Tongue (tissue), 3 donors: ENCODE measurements at places on chromosomes 7 and 10.

DNA sequence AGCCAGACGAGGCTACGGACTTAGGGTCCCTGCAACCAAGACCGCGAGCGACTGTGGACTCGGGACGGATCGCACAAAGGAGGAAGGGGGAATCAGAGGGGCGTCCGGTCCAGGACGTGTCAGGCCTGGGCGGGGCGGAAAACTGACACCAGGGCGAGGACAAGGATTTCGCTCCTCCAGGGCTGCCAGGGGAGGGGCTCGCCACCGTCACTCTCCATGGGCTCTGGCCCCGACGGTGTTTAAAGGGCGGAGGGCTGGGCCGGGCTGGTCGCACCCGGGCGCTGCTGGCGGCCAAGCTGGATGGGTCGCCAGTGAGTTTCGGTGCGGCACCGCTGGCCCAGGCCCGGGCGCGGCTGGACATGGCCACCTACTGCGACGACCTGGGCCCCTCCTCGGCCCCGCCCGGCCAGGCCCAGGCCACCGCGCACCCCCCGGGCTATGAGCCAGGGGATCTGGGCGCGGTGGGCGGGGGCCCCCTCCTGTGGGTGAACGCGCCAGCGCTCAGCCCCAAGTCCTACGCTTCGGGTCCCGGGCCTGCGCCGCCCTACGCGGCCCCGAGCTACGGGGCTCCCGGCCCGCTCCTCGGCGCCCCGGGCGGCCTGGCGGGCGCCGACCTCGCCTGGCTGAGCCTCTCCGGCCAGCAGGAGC is at the start of gene FOXI2:
Gene FOXI2, plus strand, starts transcription at position 271 of the 648 bp plus-strand sequence. Its CDS starts 89 bp downstream, at position 360.
- peak; percentile 36 for DNase-seq

GRCh38 chr10:75404815-75405597 is 3.4 kb upstream of the ZNF503 start:
- DNase-seq, result peak; percentile 65

GRCh38 chr10:104406715-104407650 is 53.4 kb downstream of the CFAP58 start:
- peak; percentile 64 for DNase-seq

DNA sequence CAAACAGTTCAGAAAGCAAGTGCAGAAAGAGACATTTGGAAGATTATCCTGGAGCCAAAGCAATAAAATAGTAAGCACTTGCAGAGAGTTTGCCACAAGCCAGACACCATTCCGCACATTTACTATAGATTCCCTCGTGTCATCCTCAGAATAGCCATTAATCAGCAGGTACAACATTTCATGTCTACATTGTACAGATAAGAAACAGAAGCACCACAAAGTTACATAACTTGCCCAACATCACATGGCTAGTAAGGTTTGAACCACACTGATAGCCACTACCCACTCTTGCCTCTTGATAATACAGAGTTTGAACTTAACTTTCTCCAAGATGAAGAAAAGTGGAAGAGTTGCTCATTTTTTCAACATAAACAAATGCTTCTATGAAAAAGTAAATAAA is 40.6 kb upstream of the GHITM start:
- no peak for DNase-seq

GRCh38 chr7:133556553-133556952 is 303.7 kb downstream of the EXOC4 start:
- DNase-seq, result no peak

GRCh38 chr10:3568983-3569382 is 216.0 kb downstream of the KLF6 start:
- DNase-seq, result no peak

DNA sequence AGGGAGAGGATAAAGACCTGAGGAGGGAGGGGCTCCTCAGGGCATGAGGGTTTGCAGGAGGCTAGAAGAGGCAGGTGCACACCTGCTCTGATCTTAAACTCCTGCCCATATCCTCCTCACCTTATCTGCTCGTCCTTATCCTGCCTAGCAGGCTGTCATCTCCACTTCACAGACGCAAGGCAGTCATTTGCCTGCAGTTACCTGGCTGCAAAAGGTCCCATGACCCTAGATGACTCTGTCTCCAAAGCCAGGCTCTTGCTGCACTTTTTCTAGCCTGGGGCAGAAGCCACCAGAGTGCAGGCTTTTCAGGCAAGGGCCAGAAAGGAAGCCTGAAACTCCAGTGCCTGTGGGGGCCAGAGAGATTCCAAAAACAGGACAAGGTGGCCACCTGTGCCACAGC is 1.7 kb upstream of the ZNF853 start:
- DNase-seq, result no peak

GRCh38 chr7:105691082-105691679 is 109.9 kb upstream of the EFCAB10 start:
- no peak for DNase-seq

- DNase-seq, result no peak
Observed at GRCh38 chr10:88557256-88557655, 25.9 kb downstream of the RNLS start.

- DNase-seq, result peak; percentile 21
Observed at GRCh38 chr10:29877793-29878491, 181.4 kb downstream of the JCAD start.

DNA sequence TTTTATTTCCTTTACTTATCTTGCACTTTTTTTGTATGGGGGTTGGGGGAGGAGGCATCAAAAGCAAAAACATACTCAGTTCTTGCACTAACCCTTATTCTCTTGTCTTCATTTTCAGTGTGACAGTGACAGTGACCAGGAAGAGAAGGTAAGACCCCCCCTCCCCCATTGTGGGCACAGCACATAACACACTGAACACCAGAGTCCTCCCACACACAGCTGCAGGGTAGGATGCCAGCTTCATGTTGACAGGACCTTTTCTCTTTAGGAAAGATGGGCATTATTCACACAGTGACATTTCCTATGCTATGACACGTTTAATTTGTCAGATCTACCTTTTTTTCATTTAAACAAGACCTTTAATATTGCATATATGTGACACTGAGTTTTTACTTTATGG is 696.3 kb upstream of the GALNT17 start:
- no peak for DNase-seq

DNA sequence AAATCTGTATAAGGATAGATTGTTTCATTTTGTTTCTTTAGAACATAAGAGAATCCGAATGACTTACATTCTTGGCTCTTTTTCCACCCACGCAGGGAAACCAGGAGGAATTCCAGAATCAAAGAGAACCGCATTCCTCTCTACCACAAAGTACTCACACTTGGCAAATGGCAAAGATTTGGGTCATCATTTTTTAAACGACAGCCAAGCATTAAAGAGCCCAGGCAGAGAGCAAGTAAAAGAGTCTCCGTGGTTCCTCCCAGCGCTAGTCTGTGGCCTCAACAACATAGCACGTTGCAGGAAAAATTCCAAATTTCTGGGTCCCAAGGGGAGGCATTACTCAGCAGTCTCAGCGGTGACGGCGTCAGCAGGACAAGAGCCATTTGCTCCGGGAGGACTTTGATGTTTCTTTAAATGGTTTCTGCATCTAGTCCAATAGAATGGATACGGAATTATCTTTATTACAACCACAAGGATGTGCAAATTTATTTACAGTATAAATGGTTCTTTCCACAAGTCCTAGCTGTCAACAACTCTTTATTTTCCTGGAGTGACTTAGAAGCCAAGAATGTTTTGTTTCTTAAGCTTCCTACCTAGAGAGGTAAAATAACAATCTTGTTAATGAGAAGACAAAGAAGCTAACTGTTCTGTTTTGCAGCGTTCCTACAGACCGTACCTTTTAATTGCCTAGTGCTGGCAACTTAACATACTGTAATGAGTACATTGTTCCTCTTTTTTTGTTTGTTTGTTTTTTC is 232.5 kb downstream of the SKIDA1 start:
- peak; percentile 89 for DNase-seq

GRCh38 chr7:29852457-29852856 is 46.1 kb downstream of the WIPF3 start:
- no peak for DNase-seq

DNA sequence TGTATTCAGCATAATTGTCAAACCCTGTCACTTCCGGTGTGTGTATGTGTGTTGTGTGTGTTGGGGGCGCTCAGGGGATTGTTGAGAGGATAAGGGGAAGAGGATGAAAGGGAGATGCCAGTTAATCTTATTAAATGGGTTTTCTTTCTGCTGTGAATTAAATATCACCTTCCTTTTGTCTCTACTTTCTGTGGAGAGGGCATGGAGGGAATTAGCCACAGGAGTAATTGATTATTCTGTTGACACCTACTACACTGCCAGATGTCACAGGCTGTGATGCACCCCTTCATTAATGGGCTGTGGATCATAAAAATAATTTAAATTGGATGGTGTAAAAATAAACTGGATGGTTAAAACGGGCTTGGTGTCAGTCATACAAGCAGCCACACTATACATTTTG is 311.9 kb downstream of the MDFIC start:
- DNase-seq, result no peak

GRCh38 chr7:50565977-50566376 is 772 bp upstream of the DDC start:
- no peak for DNase-seq

GRCh38 chr10:71923138-71923692 is 41.0 kb upstream of the CHST3 start:
- DNase-seq, result peak; percentile 12

GRCh38 chr7:2843711-2844152 is 376 bp downstream of the GNA12 start:
- peak; percentile 47 for DNase-seq

GRCh38 chr7:54678763-54679489 is 80.1 kb downstream of the SEC61G start:
- no peak for DNase-seq

DNA sequence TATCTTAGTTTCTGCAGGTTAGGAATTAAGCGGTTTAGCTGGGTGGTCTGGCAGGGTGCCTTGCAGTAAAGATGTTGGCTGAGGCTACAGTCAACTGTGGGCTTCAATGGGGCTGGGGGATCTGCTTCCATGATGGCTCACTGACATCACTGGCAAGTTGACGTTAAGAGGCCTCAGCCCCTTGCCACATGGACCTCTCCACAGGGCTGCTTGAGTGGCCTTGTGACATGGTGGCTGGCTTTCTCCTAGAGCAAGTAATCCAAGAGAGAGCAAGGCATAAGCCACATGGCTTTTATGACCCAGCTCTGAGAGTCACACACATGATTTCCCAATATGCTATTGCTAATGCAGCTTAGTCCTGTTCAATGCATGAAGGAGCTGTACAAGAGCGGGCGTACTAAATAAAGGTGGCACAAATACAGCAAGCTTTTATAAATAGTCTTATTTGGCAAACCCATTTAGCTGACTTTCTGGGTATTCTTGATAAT is 109.1 kb downstream of the SEPTIN7 start:
- no peak for DNase-seq
